A172 (cell line): ENCODE measurements at places on chromosomes 13 and 19. TPM values are rescaled to one million over a fixed set of nuclear protein-coding genes. Genes with fewer than 3 reads are reported as not detected.
A peak's percentile ranks its signal among the peaks of the same experiment; 100 is the strongest.

DNA sequence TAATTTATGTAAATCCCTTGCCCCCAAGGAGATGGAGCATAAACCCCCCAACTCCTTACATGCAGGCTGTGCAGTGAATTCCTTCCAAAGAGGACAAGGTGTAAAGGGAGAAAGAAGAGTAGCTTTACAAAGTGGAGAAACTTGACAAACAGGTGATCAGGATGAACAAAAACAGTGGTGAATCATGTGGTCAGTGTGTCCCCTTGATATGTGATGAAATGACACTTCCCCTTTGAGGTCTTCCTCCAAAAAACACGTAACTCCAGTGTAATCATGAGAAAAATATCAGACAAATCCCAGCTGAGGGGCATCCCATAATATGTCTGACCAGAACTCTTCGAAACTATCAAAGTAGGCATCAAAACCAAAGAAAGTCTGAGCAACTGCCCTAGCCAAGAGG lies 29.5 kb upstream of the AKT2 start:
- no peak for DNase-seq

DNA sequence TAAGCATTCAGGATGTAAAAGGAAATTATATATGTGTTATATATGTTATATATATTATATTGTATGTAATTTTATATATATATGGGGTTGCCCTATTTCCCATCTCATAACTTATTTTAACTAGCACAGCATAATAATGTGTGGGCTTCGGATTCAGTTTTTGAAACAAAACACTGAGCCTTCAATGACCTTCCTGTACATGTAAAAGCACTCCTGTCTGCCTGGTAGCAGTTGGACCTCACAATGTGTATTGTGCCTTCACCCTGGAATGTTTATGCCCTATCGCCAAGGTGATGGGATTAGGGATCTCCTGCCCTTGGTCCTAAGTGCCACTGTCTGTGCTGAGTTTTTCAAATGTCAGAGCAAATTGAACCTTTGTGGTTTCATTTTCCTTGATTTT lies 968.8 kb downstream of the TUBA3C start:
- DNase-seq: no peak

GRCh38 chr19:16585808-16586476 lies 13.7 kb upstream of the SLC35E1 start:
- DNase-seq: peak; percentile 35

DNA sequence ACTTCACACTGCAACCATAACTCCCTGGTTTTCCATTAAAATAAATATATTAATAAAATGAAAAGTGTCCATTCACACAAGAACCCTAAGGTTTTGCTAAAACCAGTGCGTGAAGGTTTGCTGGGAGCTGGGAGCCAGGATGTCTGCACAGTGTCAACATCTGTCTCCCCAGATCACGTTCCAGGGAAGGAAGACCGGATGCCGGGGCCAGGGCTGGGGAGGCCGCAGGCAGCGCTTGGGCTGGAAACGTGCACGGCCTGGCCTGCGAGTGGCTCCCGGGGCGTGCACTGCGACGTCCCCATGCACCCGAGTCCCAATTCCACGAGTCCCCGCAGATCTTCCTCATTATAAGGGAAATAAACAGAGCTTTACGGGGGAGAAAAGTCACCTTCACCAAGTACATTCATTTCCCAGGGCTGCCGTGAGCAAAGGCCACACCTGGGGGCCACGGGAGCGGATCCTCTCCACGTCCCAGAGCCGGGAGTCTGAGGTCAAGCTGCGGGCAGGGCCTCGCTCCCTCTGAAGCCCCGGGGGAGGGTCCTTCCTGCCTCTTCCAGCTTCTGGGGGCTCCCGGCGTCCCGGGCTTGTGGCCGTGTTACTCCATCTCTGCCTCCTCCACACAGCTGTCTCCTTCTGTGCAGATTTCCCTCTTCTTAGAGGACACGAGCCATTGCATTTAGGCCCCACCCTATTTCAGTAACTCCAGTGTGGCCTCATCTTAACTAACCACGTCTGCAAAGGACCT lies 12.8 kb downstream of the SHC2 start:
- no peak for DNase-seq

DNA sequence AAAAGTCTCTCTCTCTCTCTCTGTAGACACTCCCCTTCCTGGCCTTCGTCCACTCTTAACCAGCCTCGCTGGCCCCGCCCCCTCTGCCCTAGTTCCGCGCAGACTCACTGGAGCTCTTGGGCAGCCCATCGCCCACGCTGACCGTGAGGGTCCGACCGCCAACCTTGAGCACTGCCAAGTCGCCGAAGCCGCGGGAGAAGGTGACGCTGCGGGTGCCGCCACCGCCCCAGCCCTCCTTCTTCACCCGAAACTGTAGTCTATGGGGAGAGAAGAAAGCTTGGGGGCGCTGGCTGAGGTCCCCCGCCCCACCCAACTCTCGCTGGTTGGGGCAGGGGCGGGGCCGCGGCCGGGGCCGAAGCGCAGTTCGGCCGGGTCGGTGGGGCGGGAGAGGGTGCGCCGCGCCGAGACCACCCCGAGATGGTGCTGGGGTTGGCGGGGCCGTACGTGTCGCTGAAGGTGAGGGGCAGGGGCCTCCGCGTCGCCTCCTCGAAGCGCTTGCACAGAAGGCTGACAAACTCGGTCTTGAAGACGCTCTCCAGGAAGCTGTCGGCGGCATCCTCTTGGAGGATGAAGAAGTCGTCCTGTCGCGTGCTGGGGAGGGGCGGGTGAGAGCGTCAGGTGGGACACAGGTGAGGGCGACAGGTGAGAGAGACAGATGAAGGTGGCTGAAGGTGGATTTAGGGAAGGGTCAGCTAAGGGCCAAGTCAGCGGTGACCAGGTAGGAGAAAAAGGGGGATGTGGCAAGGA lies 12.6 kb upstream of the ZNF414 start:
- peak; percentile 88 for DNase-seq

DNA sequence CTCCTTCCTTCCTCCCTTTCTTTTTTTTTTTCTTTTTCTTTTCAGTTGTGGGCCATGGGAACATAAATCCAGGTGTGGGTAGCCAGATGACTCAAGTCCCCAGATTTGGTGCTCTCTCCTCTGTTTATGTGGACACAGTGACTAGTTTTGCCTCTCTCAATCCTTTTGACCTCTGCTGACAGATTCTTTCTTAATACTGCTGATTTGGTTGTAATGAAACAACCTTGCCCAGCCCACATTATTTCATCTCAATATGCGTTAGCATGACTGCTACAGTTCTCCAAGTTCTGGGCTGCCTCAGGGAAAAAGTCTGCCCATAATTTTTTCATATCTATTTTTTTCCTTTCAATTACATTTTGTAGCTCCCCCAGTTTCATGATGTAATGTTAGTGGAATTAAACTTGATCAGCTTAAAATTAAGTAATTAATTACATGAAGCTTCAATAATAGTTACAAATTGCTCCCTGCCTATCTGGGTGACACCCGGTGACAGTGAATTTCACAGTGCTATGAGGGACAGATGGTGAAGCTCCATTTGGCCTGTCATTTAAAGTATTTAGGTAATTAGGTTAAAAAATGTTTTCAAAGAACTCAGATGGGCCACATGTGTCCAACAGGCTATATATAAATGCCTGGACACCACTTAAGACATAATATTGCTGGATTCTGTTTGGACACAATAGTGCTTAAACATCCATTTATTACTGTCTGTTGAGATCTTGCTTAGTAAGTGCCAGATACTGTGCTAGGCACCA lies 118.8 kb upstream of the FRY start:
- no peak for DNase-seq

GRCh38 chr19:19385896-19386869 lies 19.3 kb upstream of the GATAD2A start:
- DNase-seq: no peak

DNA sequence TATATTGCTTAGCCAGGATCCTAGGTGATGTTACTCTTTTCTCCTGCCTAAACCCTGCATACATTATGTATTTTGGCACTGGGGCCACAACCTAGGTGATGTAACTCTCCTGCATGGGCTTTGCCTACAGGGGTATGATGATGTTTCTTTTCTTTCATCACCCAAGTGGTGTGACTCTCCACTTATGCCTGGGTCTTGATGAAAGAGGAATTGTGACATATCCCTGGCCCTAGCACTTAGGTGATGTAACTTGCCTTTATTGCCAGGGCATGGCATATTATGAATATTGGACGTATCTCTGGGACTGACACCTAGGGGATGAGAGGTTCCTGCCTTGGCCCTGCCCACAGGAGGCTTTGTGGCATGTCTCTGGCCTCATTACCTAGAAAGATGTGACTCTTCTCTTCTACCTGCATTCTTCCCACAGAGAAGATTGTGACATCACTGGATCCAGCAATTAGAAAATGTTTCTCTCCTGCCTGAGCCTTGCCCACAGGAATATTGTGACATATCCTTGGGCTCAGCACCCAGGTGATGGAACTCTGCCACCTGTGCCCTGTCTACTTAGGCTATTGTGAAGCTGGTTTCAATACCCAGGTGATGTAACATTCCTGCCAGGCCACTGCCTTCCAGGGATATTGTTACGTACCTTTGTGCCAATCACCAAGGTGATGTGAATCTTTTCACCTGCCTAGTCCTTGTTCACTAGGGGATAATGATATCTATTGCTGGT lies 27.3 kb upstream of the ZNF254 start:
- no peak for DNase-seq

DNA sequence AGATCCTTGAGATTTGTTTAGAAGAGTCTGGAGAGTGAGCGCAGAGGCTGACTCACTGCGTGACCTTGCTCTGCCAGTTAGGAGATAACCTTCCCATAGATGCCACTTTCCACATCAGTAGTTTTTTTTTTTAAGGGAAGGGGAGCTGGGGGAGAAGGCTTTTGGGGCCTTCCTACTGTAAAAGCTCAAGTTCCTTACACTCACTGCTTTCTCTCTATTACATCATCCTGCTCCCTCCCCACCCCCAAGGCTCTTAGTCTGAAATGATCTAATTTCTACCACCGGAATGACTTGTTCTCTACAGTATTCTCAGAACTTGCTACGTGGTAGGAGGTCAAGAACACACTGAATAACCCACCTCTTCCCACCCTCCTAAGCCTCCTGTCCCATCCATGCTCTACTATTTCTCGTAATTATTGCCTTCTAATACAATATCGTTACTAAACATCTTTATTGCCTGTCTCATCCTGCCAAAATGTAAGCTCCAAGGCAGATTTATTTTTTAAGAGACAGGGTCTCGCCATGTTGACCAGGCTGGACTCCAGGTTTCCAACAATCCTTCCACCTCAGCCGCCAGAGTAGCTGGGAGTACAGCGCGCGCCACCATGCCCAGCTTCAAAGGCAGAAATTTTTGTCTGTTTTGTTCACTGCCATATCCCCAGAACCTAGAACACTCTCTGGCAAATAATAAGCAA lies 1.2 kb downstream of the LONP1 start:
- peak; percentile 74 for DNase-seq

Gene TNFRSF19
- 6.0 and 6.5 TPM in 2 replicates for total RNA-seq

Gene LAIR1
- not detected in 2 replicates for total RNA-seq

Gene ZNF729
- not detected in 2 replicates for total RNA-seq

Gene CGB1
- not detected in 2 replicates for total RNA-seq

Gene DPF1
- total RNA-seq: 6.4 and 19.2 TPM in 2 replicates

Gene FGF21
- not detected in 2 replicates for total RNA-seq

Gene SLC10A2
- not detected in 2 replicates for total RNA-seq

Gene PLEKHA4
- total RNA-seq: 1.9 and 6.9 TPM in 2 replicates

Gene PRSS57
- not detected in 2 replicates for total RNA-seq
